ENCODE measurements at places on chromosomes 4 and X. TPM values are rescaled to one million over a fixed set of nuclear protein-coding genes. Genes with fewer than 3 reads are reported as not detected.

ASB12 gene
- polyA plus RNA-seq = 0.70 TPM

BST1 gene
- 14.4 TPM for polyA plus RNA-seq

SYN1 gene
- 7.6 TPM for polyA plus RNA-seq

CT45A2 gene
- polyA plus RNA-seq = not detected

MAGEA1 gene
- polyA plus RNA-seq = not detected

SAGE1 gene
- polyA plus RNA-seq = not detected

PGAM4 gene
- 0.29 TPM for polyA plus RNA-seq

MAML3 gene
- 16.2 TPM for polyA plus RNA-seq

PLXNB3 gene
- polyA plus RNA-seq = 1.2 TPM

TCEAL8 gene
- polyA plus RNA-seq = 145 TPM

CXorf58 gene
- polyA plus RNA-seq = 0.15 TPM

IL9R gene
- polyA plus RNA-seq = 0.11 TPM

RPL39 gene
- 1,870 TPM for polyA plus RNA-seq

BCOR gene
- polyA plus RNA-seq = 58.9 TPM

PNMA6F gene
- 0.27 TPM for polyA plus RNA-seq

CFP gene
- 3.0 TPM for polyA plus RNA-seq

QRFPR gene
- 1.4 TPM for polyA plus RNA-seq

MAGEA2 gene
- not detected for polyA plus RNA-seq

SYTL4 gene
- 24.2 TPM for polyA plus RNA-seq

DDX3X gene
- 240 TPM for polyA plus RNA-seq

TIMM17B gene
- polyA plus RNA-seq = 46.5 TPM

EGF gene
- 8.4 TPM for polyA plus RNA-seq

RPS3A gene
- 4,405 TPM for polyA plus RNA-seq

RHOXF2B gene
- polyA plus RNA-seq = not detected

DGKK gene
- 10.9 TPM for polyA plus RNA-seq

RENBP gene
- 17.5 TPM for polyA plus RNA-seq

GPC3 gene
- 1,396 TPM for polyA plus RNA-seq

TCEAL6 gene
- polyA plus RNA-seq = 0.24 TPM

DOCK11 gene
- 23.2 TPM for polyA plus RNA-seq

HS3ST1 gene
- polyA plus RNA-seq = 1.4 TPM

C4orf51 gene
- not detected for polyA plus RNA-seq

SLC34A2 gene
- polyA plus RNA-seq = 29.3 TPM

DKK2 gene
- polyA plus RNA-seq = 3.7 TPM

MAP9 gene
- polyA plus RNA-seq = 26.9 TPM

NBDY gene
- 100 TPM for polyA plus RNA-seq

HSPA4L gene
- polyA plus RNA-seq = 15.5 TPM

MBTPS2 gene
- polyA plus RNA-seq = 32.7 TPM

XG gene
- polyA plus RNA-seq = 0.53 TPM

Measured in renal cortex interstitium (tissue), 15 donors.